Activated CD4-positive, CD25-positive, alpha-beta regulatory T cell treated with anti-CD3 and anti-CD28 coated beads, Interleukin-2, amount 50 U/mL, for 16 hours (primary cell): ENCODE measurements at places on chromosomes 1 and 21.

- DNase-seq: no peak
These were observed 45.5 kb downstream of the SNRPE start for GRCh38 chr1:203906932-203907331.

DNA sequence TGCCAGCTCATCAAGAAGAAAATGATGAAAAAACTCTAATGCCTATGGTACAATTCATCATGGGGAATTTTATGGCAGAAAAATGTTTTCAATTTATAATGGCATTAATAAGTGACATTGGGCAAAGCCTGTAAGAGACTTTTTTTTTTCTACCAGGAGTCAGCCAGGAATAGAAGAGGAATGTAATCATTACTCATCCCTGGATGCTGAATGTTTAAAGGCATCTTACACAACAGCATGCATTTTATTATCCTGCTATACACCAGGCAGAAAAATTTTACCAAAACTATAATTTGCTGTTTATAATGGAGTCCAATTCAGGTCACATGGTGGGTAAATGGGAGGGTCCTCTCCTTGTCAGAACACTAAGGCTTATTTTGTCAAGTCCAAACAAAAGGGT is 189.9 kb upstream of the BEND5 start:
- DNase-seq: no peak

DNA sequence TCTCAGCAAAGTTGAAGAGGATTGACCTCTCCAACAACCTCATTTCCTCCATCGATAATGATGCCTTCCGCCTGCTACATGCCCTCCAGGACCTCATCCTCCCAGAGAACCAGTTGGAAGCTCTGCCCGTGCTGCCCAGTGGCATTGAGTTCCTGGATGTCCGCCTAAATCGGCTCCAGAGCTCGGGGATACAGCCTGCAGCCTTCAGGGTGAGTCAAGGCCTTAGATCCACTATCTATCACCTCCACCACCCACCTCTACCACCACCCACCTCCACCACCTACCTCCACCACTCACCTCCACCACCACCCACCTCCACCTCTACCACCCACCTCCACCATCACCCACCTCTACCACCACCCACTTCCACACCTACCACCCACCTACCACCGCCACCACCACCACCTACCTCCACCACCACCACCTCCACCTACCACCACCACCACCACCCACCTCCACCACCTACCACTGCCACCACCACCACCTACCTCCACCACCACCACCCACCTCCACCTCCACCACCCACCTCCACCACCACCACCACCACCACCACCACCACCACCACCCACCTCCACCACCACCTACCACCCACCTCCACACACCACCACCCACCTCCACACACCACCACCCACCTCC is 5.8 kb downstream of the OPTC start:
- no peak for DNase-seq

GRCh38 chr1:183910845-183911244 is 105.9 kb downstream of the RGL1 start:
- no peak for DNase-seq

- DNase-seq: peak; percentile 28
These were observed at the start of gene CD53 for GRCh38 chr1:110872745-110873720. Gene CD53, plus strand, starts transcription at chr1:110873148. Its CDS starts 18,261 bp downstream, at chr1:110891409.
